ENCODE measurements at places on chromosomes 3 and 15.
A peak's percentile ranks its signal among the peaks of the same experiment; 100 is the strongest.

DNA sequence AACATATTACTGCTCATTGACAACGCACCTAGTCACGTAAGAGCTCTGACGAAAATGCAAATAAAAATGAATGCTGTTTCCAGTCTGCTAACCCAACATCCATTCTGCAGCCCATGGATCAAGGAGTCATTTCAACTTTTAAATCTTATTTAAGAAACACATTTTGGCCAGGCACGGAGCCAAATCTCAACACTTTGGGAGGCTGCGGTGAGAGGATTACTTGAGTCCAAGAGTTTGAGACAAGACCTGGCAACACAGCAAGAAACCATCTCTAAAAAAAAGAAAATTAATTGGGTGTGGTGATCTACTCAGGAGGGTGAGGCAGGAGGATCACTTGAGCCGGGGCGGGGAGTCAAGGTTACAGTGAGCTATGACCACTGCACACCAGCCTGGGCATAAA is 22.4 kb upstream of the TM4SF19 start:
- DNase-seq = no peak

GRCh38 chr15:77658304-77658703 is 25.6 kb upstream of the LINGO1 start:
- DNase-seq = no peak

DNA sequence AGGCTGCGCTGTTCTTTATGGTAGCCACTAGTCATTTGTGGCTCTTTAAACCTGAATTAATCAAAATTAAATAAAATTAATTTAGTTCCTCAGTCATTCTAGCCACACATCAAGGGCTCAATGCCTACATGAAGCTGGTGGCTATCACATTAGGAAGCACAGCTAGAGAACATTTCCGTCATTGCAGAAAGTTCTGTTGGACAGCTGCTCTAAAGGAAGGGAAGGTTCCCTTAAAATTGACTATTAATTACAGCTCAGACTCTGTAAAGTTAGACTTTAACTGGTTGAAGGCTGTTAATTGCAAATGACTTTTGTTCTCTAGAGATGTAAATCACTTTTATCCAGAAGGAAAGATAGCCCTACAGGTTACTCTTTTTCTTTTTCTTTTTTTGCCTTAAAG is 202.7 kb upstream of the ADAMTS9 start:
- DNase-seq = no peak

- no peak for DNase-seq
Observed at GRCh38 chr3:186109897-186110803, 1.3 kb upstream of the ETV5 start.

- DNase-seq = no peak
Observed at GRCh38 chr3:69405067-69405466, 19.2 kb upstream of the FRMD4B start.

GRCh38 chr15:63232943-63233342 is 43.5 kb downstream of the RAB8B start:
- DNase-seq = no peak

- DNase-seq = no peak
Observed at GRCh38 chr15:48759921-48760320, 50.9 kb downstream of the CEP152 start.

DNA sequence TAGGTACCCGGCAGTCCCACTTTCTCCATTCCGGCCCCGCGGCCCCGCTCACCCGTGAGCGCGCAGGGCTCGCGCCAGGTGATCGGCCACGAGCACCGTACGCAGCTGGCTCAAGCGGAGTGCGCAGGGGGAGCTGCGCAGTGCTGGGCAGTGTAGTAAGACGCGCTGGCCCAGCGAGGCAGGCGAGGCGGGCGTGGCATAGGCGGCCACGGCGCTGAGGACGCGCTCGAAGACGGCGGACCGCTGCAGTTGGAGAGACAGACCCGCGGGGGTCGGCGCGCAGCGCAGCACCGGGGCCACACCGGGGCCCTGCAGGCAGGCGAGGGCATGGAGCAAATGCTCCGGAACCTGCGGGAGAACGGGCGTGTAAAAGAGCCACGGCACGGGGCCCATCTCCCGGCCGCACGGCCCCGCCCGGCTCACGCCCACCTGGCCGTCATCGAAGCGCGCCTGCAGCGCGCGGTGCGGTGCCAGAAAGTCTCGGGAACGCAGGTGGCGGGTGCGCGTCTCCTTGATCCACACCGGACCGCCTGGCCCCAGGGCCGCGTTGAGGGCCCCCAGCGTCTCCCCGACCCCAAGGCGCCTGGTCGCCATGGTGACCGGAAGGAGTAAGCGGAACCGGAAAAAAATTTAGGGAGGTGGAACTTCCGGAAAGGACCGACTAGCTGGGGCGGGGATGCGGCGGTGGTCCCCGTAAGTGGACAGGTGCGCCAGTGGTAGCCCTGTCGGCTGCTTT is at the start of gene DALRD3:
Gene DALRD3 (minus strand): TSS at position 610 of the 736 bp plus-strand sequence. CDS start 16 bp downstream, at position 594.
- peak; percentile 48 for DNase-seq

All from stimulated activated CD4-positive, alpha-beta T cell treated with anti-CD3 and anti-CD28 coated beads, TNF-alpha, amount 100 ng/mL, for 48 hours (primary cell).